ENCODE measurements at places on chromosomes 16 and 17.

DNA sequence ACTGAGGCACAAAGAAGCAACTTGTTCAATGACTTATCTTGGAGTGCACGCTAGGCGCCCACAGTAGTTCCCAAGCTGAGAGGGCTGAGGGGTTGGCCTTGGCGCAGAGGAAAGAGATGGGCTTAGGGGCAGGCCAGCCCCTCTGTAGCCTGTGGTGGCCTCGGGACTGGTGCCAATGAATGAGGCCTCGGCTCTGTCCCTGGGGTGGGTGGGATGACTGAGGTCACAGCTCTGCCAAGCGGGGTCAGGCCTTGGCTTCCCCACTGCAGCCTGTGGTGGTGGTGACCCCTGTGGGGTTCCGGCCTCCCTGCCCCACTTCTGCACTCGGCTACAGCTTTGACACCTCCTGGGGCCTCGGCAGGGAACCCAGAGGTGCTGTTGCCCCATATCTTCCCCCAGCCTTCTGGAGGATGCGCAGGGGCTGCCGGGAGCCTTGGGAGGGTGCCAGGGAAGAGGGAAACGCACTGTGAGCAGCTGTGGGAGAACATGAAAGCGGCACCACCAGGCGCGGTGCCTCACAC, 46.0 kb downstream of the BEAN1 start:
- DNase-seq, result no peak

DNA sequence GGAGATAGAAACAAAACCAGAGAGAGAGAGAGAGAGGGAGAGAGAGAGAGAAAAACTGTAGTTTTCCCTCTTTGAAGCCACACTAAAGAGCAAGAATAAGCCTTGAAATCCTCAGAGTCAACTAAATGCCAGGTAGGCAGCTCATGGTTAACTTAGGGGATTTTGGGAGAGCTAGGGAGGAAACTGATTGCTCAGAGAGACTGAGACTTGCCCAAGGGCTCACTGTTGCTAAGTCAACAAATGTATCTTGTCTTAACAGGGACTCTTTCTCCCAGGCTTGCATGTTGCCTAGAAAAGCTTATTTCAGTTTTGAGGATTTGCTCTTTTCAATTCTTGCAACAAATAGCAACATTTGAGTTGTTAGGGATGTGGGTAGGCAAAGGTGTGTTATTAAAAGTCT, 4.5 kb upstream of the SLC5A11 start:
- DNase-seq, result no peak

- DNase-seq, result no peak
Measured at GRCh38 chr17:65730711-65731169, 169.3 kb upstream of the AXIN2 start.

GRCh38 chr16:1668612-1669319, 9.3 kb upstream of the JPT2 start:
- no peak for DNase-seq

GRCh38 chr17:82098939-82099763, 1.1 kb upstream of the FASN start:
- DNase-seq, result no peak

- peak; percentile 77 for DNase-seq
Measured at GRCh38 chr16:67917852-67918236, 13.8 kb downstream of the CTRL start.

DNA sequence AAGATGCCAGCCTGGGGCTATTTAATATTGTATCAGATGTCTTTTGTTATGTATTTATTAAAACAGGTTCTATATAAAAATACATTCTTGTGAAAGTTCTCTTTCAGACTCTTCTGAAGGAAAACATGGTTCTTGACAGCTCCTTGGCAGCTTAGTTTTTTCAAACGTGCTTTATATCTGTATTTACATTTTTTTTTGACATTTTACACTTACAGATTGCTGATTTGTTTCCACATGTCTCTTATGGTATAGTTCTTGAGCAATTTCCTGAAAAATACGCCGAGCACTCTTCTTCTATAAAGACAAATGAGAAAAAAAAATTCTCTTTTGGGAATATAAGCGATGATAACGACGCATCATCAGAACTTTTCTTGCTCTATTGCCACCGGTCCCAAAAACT, 9.5 kb downstream of the IGSF6 start:
- no peak for DNase-seq

GRCh38 chr17:64240741-64241347, 22.2 kb downstream of the TEX2 start:
- DNase-seq, result no peak

GRCh38 chr17:81524039-81524864, 3.9 kb upstream of the FSCN2 start:
- no peak for DNase-seq

GRCh38 chr16:27402964-27403600, 1.1 kb downstream of the IL21R start:
- no peak for DNase-seq

DNA sequence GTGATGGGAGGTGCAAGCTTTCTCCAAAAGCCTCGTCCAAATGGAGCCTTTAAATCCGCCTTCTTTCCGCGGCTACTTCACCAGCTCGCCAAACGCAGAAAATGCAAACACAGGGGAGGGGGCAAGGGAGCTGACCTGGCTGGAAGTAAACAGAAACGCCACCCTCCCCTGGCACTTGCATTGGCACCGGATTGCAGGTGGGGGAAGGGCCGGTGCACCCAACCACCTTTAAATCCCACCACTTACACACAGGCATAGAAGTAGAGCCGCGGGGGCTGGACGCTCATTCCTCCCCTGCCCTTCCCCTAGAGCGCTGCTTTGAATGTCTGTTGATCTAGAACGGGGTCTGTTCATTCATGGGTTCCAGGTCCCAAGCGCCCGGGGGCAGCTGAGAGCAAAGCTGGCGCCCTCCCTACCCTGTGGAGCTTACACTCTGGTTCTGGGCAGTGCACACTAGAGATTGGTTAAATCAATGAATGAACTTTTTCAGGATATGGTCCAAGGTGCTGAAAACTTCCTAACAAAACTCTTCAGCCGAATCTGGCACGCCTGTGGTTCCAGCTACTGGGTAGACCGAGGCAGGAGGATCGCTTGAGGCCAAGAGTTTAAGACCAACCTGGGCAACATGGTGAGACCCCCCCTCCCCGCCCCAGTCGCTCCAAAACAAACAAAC, 920 bp upstream of the ZCCHC14 start:
- DNase-seq, result no peak

- DNase-seq, result no peak
Measured at GRCh38 chr16:53209429-53209828, 154.6 kb downstream of the CHD9 start.

- DNase-seq, result no peak
Measured at GRCh38 chr17:45718791-45719190, 65.3 kb upstream of the CRHR1 start.

GRCh38 chr16:62829607-62830006, 793.4 kb upstream of the CDH8 start:
- no peak for DNase-seq

DNA sequence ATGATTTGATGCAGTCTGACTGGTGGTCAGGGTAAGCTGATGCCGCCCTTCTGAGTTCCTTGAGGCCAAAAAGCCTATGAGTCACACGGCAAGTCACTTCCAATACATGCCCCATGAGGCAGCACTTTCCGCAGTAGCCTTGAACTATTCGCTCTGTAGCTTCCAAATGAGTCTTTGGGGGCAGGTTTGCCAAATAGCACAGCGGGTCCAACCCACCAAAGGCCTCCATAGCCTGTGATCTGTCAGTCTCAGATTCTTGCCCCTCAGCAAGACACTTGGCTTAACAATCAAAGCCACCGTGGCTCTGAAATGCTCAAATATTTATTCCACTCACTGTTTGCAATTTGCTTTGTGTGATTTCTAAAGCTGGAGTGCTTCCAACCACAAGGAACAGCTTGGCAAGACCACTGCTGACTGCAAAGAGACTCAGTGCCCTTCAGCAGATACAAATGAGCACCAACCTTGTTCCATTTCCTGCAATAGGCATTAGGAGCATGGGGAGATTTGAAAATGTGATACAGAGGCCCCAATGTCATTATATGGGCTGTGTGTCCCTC, 45.4 kb downstream of the CLEC19A start:
- no peak for DNase-seq

All from SW 1271 (cell line).